NCI-H2081 treated with DMSO at 0.1 percent for 48 hours (cell line): ENCODE measurements at places on chromosomes 12 and 14.

DNA sequence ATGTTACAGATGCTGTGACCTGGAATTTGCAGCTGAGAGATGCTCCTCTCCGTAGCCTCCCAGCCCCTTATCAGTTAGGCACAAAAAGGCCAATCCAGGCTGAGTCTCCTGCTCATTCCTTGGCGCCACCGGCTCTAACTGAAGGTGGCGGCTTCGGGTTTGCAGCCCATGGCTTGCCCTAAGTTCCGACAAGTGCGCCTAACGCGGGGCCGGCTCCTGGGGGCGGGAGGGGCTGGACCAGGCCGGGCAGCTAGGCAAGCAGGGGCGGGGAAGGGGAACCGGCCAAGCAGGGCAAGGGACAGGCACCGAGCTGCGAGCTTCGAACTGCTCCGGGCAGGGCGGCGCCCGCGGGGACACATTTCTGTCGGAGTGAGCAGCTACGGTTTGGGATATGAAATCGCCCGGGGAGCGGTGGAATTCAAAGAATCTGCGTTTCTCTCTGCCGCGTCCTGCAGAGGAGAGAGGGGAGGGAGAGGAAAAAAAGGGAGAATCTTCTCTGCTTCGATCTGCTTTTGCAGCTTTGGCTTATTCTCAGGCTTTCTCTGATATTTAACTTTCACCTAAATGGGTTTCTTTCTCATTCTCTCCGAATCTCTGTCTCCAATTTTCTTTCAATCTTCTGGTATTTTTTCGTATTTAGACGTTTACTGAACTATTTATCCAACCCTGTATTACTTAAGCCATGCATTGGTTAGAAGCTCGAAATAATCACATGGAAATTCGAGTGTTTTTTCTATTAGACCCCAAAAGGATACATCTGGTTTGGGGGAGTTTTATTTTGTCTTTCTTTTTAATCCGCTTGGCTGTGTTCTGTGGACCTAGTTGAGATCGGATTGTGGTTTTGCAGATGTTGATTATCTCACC, 1.6 kb upstream of the HOXC12 start:
- no peak for DNase-seq

DNA sequence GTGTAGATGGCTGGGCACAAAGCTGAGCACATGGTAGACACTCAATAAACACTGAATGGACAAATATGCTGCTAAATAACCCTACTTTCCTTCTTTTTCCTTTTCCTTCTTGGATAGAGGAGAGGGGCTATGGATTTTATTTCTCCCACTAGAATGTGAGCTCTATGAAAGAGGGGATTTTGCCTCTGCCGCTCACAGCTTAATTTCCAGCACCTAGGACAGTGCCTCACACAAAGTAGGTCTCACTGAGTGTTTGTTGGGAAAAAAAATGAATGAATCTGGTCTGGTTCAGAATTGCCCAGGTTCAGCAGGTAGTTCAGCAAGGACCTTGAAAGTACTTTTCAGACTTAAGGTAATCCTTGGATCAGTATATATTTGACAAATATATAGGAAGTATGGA, 65.5 kb downstream of the WSCD2 start:
- no peak for DNase-seq

GRCh38 chr12:91061091-91061490, 3.3 kb upstream of the KERA start:
- no peak for DNase-seq

DNA sequence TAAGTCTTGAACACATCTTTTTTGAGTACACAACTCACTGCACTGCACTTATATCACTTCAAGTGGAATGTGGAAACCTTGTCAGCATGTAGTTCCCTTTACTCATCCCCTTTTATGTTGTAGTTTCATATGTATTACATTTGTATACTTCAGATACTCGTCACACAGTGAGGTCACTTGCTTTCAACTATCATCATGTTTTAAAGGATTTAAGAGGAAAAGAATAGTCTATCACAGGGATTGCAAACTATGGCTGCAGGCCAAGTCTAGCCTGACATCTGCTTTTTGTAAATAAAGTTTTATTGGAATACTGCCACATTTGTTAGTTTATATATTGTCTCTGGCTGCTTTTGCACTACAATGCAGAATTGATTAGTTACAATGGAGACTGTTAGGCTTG, 24.3 kb downstream of the CNOT2 start:
- DNase-seq = no peak

DNA sequence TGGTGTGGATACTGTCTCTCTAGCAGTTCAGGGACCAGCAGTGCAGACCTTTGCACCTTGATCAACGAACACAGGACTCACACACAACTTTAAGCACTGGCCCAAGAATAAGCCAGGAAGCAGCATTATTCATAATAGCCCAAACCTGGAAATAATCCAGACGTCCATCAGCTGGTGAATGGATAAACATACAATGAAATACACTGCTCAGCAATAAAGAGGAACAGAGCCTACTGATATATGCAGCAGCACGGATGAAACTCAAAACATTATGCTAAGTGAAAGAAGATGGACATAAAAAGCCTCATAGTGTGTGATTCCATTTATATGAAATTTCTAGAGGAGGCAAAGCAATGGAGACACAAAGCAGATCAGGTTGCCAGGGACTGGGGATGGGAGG, 303.9 kb upstream of the FKBP4 start:
- no peak for DNase-seq

- DNase-seq = no peak
Observed at GRCh38 chr14:96191353-96191752, 13.3 kb upstream of the BDKRB2 start.

- DNase-seq = no peak
Observed at GRCh38 chr14:102464846-102465341, 44.7 kb downstream of the ANKRD9 start.

- DNase-seq = no peak
Observed at GRCh38 chr14:70887737-70888499, 19.3 kb upstream of the PCNX1 start.

DNA sequence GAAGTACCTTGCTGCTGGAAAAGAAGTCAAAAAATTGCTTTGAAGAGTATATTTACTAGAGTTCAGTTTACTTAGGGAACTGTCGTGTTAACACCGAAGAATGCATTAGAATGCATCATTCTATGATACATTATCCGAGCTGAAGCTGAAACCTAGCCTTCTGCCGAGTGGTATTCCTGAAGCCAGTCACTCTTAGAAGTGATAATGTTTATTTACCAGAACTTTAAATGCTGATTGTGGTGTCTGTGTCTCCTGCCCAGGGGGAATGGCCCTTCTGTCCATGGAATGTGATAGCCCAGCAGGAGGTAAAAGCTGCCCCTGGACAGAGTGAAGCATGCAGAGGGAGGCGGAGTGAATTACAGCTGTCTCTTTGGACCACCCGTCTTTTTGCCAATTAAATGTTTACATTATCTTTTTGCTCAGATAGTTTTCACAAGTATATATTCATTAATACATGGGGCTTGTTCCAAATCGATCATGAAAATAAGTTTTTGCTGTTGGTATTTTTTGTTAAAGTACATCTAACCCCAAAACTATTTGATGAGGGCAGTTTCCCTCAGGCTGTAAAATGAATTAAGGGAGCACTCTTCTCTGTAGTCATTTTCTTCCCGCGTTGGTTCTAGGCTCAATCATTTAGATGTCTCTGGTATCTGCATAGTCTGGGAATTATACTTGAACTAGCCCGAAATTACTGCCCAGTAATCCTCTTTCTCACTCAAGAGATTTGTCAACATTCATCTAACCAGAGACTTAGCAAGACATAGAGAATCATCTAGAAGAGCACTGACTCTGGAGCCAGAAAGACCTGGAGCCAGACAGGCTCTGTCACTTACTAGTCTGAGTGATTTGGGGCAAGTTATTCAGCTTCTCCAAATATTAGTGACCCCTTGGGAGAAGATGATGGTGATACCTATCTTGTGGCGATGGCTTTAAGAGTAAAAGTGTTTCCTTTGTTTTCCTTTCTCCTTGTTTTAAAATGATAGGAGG, 147.6 kb downstream of the CRADD start:
- no peak for DNase-seq

- no peak for DNase-seq
Observed at GRCh38 chr12:210277-211141, 3.4 kb downstream of the SLC6A12 start.

DNA sequence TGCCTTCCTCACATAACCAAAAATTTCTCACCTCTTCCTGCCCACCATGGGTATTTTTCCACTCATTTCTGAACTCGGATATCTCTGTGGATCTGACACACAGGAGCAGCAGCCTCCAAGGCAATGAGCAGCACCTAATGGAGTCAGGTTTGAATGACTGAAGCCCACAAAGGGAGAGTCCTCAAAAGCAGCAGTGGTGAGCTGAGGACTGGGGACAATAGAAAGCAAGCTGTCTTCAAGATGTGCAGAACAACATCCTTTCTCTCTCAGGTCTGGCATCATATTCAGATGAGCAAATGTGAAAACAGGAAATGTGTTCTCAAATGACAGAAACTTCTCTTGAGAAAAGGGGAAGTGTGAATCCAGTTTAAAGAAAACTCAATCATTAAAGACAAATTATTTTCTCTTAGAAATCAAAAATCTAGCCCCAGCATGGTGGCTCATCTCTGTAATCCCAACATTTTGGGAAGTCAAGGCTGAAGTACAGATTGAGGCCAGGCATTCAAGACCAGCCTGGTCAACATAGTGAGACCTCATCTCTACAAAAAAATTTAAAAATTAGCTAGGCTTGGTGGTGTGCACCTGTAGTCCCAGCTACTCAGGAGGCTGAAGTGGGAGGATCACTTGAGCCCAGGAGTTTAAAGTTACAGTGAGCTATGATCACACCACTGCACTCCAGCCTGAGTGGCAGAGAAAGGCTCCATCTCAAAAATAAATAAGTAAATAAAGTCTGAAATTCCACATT, 54.2 kb downstream of the C12orf42 start:
- DNase-seq = no peak

GRCh38 chr14:77649326-77649725, 32.9 kb upstream of the SPTLC2 start:
- no peak for DNase-seq

DNA sequence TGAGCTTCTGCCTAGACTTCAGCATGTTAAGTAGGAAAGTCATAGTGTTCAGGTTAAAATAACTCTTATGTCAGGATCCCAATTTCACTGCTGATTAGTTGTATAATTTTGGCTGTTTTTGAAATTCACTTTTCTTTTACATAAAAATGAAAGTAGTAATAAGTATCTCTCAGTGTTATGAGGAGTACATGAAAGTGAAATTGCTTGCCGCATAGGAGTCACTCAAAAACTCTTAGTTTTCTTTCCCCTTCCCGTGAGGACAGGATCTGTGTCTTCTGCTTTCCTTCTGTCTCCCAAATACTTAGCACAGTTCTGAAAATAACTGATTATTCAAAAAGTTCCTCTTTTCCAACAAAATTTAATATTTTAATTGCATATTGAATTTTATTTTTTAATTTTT, 100.5 kb downstream of the SLC38A4 start:
- no peak for DNase-seq

- DNase-seq = no peak
Observed at GRCh38 chr12:45184147-45184963, 31.5 kb upstream of the ANO6 start.

DNA sequence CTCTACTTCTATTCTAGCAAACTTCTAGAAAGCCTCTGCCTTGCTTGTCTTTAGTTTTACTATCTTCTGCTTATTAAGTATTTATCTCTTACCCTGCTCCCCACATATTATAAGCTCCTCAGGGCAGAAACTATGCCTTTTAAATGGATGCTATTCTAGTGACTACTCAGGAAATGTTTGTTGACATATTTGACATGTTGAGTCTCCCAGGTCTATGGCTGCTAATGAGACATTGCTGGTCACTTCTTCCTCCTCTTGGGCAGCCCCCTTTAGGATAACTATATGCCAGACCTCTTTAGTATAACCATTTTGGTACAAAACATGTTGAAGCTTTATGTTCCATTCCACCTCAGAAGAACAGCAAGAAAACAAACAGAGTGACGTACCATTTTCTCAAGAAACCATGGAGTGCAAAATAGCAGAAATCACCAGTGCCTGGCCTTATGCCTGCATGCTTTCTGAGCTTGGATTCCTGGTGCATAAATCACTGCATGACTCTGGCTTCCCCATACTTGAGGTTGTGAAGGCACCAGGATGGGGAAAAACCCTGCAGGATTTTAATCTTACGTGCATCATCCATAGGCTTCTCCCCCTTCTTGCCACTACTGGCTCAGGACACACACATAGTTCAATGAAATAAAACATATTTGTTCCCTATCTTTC, 202.6 kb downstream of the TMX1 start:
- no peak for DNase-seq

- no peak for DNase-seq
Observed at GRCh38 chr12:1830981-1831963, 10.9 kb downstream of the LRTM2 start.

GRCh38 chr14:65403231-65403630, 9.3 kb upstream of the FUT8 start:
- DNase-seq = no peak

DNA sequence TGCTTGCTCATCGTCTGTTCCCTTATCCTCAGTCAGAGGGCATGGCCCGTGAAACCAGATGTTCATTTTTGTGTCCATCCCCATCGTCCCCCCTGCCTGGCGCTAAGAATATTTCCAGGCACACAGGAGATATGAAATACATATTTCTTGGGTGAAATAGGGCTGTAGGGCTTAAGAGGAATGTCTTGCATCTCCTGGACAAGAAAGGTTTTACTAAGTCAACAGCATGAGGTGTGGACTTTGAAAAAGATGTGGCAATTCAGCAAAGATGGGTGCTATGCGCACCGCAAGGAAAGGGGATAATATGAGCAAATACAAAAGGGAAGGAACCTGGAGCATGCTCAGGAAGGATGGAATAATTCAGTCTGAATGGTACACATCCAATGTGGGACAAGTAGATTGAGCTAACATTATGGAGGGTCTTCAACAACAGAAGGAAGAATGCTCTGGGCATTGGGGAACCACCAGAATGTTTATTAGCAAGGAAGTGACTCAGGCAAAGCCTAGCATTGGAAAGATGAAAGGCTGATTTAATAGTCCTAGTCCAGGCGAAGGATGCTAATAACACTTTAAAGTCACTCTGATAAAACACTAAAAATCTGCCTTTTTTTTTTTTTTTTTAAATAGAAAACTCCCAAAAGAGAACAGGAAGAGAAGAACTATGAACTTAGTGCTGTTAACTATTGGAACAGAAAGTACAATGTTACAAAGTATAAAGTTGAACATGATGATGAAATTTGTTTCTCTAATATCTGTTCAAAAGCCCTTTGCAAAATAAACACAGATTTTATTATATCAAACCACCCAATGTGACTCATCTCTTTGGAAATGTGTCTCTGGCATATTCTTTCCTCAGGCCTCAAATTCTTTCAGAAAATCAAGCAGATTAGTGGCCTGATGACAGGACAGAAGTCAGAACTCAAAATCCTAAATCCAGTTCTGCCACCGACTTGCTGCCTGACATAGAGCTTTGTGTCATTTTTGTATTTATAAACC, 449.5 kb downstream of the BCAT1 start:
- no peak for DNase-seq

DNA sequence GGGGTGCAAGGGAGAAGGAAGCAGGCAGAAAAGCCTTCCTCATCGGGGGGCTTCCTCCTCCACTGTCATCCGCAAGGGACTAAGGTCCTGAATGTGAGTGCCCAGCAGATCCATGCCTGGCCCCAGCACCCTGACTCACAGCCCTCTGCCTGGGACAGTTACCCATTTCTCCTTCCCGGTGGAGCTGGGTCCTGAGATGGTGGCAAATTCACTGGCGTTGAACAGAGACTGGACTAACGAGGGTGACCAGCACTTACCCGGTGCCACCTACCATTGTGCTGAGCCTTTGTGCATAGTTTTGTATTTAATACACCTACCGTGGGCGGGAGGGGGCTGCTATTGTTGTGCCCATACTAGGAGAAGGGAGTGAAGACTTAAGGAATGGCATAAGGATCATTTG, 30.9 kb upstream of the PLEKHG6 start:
- DNase-seq = no peak

- no peak for DNase-seq
Observed at GRCh38 chr12:19643635-19644034, 204.3 kb downstream of the AEBP2 start.
